Memory B cell (primary cell): ENCODE measurements at places on chromosomes 13 and 19.

DNA sequence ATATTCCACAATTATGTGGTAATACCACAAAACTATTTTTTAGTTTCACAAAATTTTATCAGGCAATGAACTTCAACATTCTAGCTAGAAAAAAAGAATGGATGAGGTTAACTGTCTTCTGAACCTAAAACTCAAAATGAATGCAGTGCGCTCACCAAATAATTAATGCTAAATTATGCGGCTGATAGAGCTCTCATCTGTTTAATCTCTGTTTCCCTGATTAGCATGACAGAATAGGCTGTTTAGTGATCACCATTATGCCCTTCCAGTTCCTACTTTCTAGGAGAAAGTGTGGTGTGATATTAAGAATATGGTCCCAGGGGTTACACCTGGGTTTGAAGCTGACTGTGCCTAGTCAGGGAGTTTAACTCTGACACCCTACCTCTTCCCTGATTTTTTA lies 42.8 kb upstream of the POSTN start:
- no peak for DNase-seq
- no peak overlapping the region for H3K27ac ChIP-seq
- no peaks in the 10 kb centered on the region for H3K4me1 ChIP-seq
- no peaks in the 10 kb centered on the region for H3K27me3 ChIP-seq
- H3K4me3 ChIP-seq, result no peak overlapping the region

GRCh38 chr13:113412440-113412839 lies 40.8 kb downstream of the ADPRHL1 start:
- H3K4me3 ChIP-seq, result no peak overlapping the region
- no peak overlapping the region for H3K27ac ChIP-seq
- H3K27me3 ChIP-seq, result peaks cover 7% of the 10 kb centered on the region
- H3K4me1 ChIP-seq, result no peaks in the 10 kb centered on the region

GRCh38 chr19:18919900-18920214 lies 342 bp downstream of the DDX49 start:
- H3K36me3 ChIP-seq, result peaks cover 16% of the 10 kb centered on the region
- peak overlapping the region; percentile 74 for H3K4me3 ChIP-seq
- peaks cover 18% of the 10 kb centered on the region for H3K4me1 ChIP-seq
- H3K27ac ChIP-seq, result peak overlapping the region; percentile 88

DNA sequence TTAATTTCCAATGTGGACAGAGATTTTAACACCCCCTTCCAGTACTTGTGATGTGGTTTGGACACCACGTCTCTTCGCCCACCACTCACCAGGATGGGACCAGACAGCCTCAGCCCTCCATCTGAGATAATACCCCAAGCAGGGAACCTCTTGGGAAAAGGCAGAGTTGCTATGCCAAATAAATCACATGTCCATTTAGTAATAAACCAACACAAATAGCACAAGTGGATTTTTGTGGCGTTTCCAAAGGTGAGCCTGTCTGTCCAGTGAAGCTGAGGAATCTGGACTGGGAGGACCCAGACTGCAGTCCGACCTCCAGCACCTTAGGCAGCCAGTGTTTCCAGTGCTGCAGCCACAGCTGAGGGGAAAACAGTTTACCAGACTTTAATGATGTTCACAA lies 34.1 kb upstream of the GAS6 start:
- H3K36me3 ChIP-seq, result peaks cover 2% of the 10 kb centered on the region
- no peak for DNase-seq
- H3K27me3 ChIP-seq, result peaks cover 10% of the 10 kb centered on the region
- H3K4me1 ChIP-seq, result no peaks in the 10 kb centered on the region
- H3K27ac ChIP-seq, result no peak overlapping the region

GRCh38 chr13:72842991-72843390 lies 61.1 kb downstream of the PIBF1 start:
- no peak for DNase-seq
- H3K27me3 ChIP-seq, result no peaks in the 10 kb centered on the region
- peaks cover 32% of the 10 kb centered on the region for H3K36me3 ChIP-seq
- no peaks in the 10 kb centered on the region for H3K4me1 ChIP-seq
- no peak overlapping the region for H3K27ac ChIP-seq
- H3K4me3 ChIP-seq, result no peak overlapping the region

DNA sequence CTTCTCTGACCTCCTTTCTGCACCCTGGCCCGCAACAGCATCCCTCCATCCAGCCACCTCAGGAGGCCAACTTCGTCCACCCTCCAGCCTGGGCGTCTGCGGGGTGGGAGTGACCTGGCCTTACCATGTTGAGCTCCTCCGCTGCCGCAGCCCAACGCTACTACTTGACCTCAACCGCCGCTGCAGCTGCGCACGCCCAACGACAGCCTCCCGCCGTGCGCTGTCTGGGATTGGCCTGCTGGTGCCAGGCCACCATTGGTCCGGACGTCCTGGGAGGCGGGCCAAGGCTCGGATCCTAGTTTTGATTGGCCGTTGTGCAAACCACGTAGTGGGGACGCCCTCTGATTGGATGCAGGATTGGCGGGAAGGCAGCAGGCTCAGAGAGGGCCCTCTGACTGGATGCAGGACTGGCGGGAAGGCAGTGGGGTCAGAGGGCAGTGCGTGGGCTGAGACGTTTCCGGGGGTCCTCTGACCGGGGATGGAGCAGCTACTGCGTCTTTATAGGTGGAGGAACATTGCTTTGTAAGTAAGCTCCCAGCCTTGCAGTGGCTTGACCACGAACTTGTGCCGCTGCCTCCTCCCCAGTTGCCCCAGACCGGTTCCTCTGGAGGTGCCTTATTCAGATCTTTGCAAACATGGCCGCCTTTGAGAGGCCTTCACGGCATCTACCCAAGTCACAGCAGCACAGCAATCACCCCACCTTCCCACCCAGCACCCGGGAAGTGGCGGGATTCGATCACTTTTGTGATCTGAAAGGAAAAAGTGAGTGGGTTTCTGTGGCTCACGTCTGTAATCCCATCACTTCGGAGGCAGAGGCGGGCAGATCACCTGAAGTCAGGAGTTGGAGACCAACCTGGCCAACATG lies at the start of gene TUBA3C:
TUBA3C (minus strand) TSS at position 204 of the 865 bp plus-strand sequence; CDS start at position 127, 77 bp downstream.
- H3K36me3 ChIP-seq, result no peaks in the 10 kb centered on the region
- peaks cover 3% of the 10 kb centered on the region for H3K27me3 ChIP-seq
- H3K4me1 ChIP-seq, result no peaks in the 10 kb centered on the region
- no peak within 1 kb of the TSS for H3K27ac ChIP-seq
- no peak for DNase-seq
- H3K4me3 ChIP-seq, result no peak within 1 kb of the TSS

GRCh38 chr19:57034544-57034943 lies 85.2 kb upstream of the USP29 start:
- H3K4me3 ChIP-seq, result no peak overlapping the region
- H3K27ac ChIP-seq, result no peak overlapping the region
- H3K27me3 ChIP-seq, result no peaks in the 10 kb centered on the region
- no peak for DNase-seq

DNA sequence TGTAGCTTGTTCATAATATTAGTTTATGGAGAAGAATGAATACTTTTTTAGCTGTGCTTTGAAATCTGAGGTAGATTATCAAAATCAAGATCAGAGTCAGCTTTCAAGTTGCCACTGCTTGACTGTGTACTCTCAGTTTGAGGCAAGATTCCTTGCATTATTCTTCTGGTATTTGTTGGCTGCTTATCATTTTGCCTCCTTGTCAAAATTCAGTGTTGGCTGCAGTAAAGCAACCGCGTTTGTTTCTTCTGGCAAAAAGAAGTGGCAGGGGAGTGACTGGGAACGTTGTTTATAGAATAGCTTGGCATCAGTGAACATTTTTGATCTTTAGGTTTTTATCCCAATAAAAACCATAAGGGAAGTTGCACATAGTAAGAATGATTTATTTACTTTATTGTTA lies 419.3 kb upstream of the GPC6 start:
- H3K36me3 ChIP-seq, result no peaks in the 10 kb centered on the region
- H3K27me3 ChIP-seq, result no peaks in the 10 kb centered on the region
- DNase-seq, result no peak
- no peak overlapping the region for H3K27ac ChIP-seq
- H3K4me1 ChIP-seq, result no peaks in the 10 kb centered on the region

DNA sequence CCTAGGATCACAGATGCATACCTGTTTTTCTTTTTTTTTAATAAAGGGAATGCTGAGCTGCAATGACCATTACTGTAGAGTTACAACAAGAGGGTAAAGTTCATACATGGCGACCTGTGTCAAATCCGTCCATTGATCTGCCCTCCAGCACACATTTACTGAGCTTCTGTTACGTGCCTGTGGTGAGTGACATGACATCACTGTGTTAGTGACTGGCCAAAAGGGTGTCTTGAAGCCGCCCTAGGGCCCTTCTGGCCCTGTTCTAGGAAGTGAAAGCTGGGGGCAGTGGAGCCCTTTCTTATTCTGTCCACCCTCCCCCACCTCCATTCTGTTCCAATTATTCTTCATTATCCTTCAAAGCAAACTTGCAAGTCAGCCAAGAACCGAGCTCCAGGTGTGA lies 66.3 kb downstream of the ZIC5 start:
- H3K4me1 ChIP-seq, result peaks cover 3% of the 10 kb centered on the region
- peaks cover 21% of the 10 kb centered on the region for H3K27me3 ChIP-seq
- DNase-seq, result no peak
- no peak overlapping the region for H3K27ac ChIP-seq

DNA sequence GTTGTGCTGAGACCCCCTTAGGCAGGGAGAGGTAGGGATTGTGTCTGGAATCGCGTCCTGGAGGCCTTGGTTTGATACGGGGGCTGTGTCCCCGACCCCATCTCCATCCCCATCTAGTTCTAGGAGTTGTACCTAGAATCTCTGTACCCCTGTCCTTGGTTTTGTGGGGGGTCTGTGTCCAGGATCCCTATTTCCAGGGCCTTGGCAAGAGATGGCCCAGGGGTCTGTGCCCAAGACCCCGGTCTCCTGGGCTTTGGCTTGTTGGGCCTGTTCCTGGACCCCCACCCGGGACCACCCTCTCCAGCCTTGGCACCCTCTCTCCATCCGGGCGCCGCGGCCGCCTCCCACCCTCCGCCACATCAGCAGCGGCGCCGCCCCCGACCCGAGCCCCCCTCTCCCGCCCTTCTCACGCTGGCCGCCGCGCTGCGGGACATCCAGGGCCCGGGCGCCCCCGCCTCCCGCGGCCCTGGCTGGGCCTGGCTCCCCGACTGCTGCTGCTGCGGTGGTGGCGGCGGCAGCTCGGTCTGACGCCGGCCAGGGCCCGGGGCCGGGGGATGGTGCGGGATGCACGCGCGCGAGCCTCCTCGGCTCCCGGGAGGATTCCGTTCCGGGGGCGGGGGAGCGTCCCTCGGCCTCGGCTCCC lies at the start of gene NUMBL:
NUMBL (minus strand) TSS at position 602 of the 643 bp plus-strand sequence; CDS start at position 434, 168 bp downstream.
- no peak within 1 kb of the TSS for H3K27ac ChIP-seq
- peaks cover 6% of the 10 kb centered on the region for H3K36me3 ChIP-seq
- DNase-seq, result no peak

DNA sequence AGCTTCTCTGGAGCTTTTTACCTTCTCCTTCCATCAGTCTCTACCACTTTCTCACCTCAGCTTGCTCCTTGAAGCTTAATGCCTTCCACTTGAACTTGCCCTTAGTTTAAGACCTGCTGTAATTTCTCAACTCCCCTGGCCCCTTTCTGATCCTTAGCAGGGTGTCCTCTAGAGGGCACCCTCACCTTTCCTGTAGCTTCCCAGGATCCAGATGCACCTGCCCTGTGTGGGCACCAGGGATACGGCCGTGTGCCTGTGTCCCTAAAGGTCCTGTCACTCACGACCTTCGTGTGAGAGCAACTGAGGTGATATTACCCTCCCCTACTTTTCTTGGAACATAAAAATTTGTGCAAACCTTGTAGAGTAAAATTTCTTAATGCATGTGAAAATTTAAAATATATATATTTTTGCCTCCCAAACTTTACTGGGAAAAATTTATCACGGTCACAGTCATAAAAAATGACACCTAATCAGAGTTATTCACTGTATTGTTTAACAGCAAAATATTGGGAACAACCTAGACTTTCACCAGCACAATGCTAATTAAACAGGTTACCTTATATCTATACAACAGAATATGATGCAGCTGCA lies 46.4 kb downstream of the PSG3 start:
- H3K4me1 ChIP-seq, result no peaks in the 10 kb centered on the region
- no peak overlapping the region for H3K4me3 ChIP-seq
- no peak overlapping the region for H3K27ac ChIP-seq
- peaks cover 2% of the 10 kb centered on the region for H3K36me3 ChIP-seq
- DNase-seq, result no peak

DNA sequence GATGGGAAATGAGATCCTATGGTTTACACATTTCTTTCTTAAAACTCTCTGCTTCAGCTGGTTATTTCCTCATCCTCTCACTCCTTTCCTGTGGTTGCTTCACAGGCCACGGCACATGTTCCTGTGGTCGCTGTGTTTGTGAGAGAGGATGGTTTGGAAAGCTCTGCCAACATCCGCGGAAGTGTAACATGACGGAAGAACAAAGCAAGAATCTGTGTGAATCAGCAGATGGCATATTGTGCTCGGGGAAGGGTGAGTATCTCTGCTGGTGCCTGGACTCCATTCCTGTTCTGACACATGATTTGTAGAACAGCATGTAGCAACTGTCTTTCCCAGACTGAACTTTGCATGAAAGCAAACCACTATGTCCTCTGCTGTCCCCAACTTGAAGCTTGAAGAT lies 254.2 kb downstream of the ITGBL1 start:
- peaks cover 5% of the 10 kb centered on the region for H3K4me1 ChIP-seq
- no peaks in the 10 kb centered on the region for H3K36me3 ChIP-seq
- DNase-seq, result no peak
- no peak overlapping the region for H3K27ac ChIP-seq
- peaks cover 11% of the 10 kb centered on the region for H3K27me3 ChIP-seq

GRCh38 chr19:43318203-43318602 lies 35.3 kb upstream of the CD177 start:
- no peaks in the 10 kb centered on the region for H3K4me1 ChIP-seq
- no peak overlapping the region for H3K4me3 ChIP-seq
- no peak overlapping the region for H3K27ac ChIP-seq
- no peak for DNase-seq
- H3K36me3 ChIP-seq, result no peaks in the 10 kb centered on the region

GRCh38 chr13:105764486-105764885 lies 771.0 kb downstream of the EFNB2 start:
- H3K4me3 ChIP-seq, result no peak overlapping the region
- no peaks in the 10 kb centered on the region for H3K27me3 ChIP-seq
- no peaks in the 10 kb centered on the region for H3K36me3 ChIP-seq
- H3K4me1 ChIP-seq, result no peaks in the 10 kb centered on the region
- DNase-seq, result no peak
- no peak overlapping the region for H3K27ac ChIP-seq

- H3K4me3 ChIP-seq, result peak overlapping the region; percentile 91
- H3K27me3 ChIP-seq, result no peaks in the 10 kb centered on the region
- H3K36me3 ChIP-seq, result no peaks in the 10 kb centered on the region
- H3K27ac ChIP-seq, result peak overlapping the region; percentile 91
Observed at GRCh38 chr19:58361900-58362271, 665 bp downstream of the ZNF497 start.

- no peaks in the 10 kb centered on the region for H3K36me3 ChIP-seq
- H3K4me1 ChIP-seq, result peaks cover 5% of the 10 kb centered on the region
- no peak for DNase-seq
Observed at GRCh38 chr19:8334458-8335342, 8.4 kb downstream of the KANK3 start.
